Suprapubic skin (tissue), 4 donors: ENCODE measurements at places on chromosomes 11 and 22. TPM values are rescaled to one million over a fixed set of nuclear protein-coding genes. Genes with fewer than 3 reads are reported as not detected.

The IFITM10 gene
- total RNA-seq = 7.2 TPM

DNA sequence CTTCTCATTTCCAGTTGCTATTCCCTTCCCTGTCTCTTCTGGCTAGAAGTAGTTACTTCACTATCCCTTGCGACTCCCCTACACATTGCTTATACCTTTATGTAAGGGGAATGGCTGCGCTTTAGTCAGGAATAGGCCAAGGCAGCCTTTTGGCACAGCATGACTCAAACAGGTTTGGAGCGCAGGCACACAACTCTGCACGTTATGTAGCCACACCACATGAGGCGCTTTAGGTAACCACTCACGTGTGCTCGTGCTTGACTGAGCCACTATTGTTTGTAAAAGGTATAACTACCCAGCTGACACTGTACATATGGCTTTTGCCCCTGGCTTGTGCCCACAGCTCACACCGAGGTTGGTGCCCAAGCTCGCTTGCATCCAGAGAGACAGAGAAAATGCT, 46.7 kb upstream of the LIPT2 start:
- DNase-seq = no peak

DNA sequence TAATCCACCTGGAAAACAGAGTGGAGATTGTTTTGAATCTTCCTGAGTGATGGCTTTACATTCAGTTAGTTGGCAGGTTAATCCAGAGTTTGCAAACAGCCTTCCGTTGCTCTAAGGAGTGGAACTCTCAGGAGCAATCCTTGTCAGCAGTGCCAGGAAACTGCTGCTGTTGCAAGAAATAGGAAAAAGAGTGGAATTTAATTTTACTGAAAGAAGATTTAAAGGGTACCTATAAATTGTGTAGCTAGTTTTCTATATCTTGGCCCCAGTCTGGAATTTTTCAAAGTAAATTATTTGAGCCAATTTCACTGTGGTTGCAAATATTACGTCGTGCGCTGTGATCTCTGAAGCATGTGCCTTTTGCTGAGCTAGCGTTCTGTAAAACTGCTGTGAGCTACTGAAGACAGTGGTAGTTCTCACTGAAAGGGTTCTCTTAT, 55.5 kb upstream of the SLC5A12 start:
- no peak for DNase-seq

GRCh38 chr11:127925475-127925874, 661.9 kb downstream of the ETS1 start:
- DNase-seq = no peak

- DNase-seq = no peak
Observed at GRCh38 chr11:36421546-36422155, 88.4 kb downstream of the TRAF6 start.

DNA sequence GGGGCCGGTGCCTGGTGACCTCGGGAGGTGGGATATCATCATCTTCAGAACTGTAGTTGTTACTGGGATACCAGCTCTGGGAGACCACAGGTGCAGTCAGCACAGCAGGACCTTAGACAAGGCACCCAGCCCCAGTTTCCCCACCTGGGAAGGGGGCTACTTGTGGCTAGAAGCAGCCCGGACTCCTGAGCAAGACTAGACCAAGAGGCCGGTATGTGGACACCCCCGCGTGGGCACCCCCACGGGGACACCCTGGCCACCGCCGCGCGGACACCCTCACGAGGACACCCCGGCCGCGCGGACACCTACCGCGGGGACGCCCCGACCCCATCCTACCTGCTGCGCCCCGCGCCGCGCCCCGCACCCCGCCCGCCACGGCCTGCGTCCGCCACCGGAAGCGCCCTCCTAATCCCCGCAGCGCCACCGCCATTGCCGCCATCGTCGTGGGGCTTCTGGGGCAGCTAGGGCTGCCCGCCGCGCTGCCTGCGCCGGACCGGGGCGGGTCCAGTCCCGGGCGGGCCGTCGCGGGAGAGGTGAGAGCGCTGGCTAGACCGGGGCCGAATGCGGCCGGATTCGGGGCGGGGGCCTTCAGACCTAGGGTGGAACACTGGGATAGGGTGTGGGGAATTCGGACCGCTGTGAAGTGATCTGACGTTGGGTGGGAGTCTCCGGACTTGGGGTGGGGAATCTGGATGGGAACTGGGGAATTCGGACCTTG, at the start of the genes COMT and TXNRD2:
COMT (plus strand) TSS at position 408 of the 718 bp plus-strand sequence. CDS start 20,755 bp downstream, outside the sequence.
TXNRD2 (minus strand) TSS at position 454 of the 718 bp plus-strand sequence; CDS start at position 439, 15 bp downstream.
- DNase-seq = no peak
